Forelimb muscle (tissue), 1 donor: ENCODE measurements at places on chromosomes 12 and 14. TPM values are rescaled to one million over a fixed set of nuclear protein-coding genes. Genes with fewer than 3 reads are reported as not detected.

Gene PRR4
- polyA plus RNA-seq = 4.1 TPM

- DNase-seq = no peak
These were observed 20.0 kb upstream of the APPL2 start for GRCh38 chr12:105256011-105256410.

- no peak for DNase-seq
These were observed 49.6 kb downstream of the STON2 start for GRCh38 chr14:81350344-81351130.

Gene IL26
- polyA plus RNA-seq = not detected

- DNase-seq = no peak
These were observed 251.6 kb downstream of the SLC15A4 start for GRCh38 chr12:128571906-128572810.

- DNase-seq = no peak
These were observed 21.5 kb upstream of the ANO2 start for GRCh38 chr12:5966486-5967095.

DNA sequence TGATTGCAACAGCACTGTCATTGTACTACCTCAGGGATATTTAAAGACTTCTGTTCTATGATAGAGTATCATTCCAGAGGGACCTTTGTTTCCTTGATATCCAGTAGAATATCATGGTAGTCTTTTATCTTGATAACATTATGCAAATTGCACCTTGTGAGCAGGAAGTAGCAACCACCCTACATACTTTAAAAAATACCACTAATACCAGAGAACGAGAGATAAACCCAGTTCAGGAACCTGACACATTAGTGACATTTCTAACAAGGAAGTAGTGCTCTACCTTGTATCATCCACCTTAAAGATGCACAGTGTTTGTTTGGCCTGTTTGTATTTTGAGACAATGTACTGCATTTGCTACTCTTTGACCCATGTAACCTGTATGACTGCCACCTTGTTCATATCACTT, 8.8 kb upstream of the MAP4K5 start:
- no peak for DNase-seq

- no peak for DNase-seq
These were observed 31.2 kb downstream of the HVCN1 start for GRCh38 chr12:110657747-110658146.

GRCh38 chr12:124379938-124380754, 85.3 kb downstream of the RFLNA start:
- DNase-seq = no peak

GRCh38 chr14:54487771-54488170, 1.0 kb downstream of the GMFB start:
- DNase-seq = no peak

GRCh38 chr14:93778453-93778852, 9.8 kb downstream of the PRIMA1 start:
- no peak for DNase-seq

Gene WDR20
- polyA plus RNA-seq = 23.2 TPM

DNA sequence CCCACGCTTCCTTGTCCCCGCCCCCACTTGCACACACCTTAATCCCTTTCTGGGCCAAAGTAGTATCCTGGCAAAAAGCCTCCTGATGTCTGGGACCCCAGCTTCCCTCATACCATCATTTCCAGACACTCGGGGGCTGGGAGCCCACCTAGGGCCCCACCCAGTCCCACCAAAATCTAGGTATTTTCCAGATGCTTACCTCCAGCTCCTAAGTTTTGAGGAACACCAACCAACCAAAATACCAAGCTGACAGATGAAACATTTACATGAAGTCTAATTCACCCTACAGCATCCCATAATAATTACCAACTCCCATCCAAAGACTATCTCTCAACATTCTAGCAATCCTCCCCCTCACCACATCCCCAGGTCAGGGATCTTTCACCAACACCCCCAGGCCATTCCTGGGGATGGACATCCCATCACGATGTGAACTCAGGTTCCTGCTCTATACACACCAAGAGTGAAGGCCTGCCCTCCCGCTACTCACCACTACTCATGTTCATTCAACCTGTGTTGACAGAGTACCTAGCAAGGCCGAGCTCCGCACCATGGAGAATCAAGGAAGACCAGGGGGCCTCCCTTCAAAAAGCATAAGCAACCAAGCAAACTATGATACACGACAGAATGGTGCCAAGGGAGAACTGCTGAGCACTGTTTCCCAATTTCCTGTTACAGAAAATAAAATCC, 1.6 kb upstream of the CHD4 start:
- no peak for DNase-seq

DNA sequence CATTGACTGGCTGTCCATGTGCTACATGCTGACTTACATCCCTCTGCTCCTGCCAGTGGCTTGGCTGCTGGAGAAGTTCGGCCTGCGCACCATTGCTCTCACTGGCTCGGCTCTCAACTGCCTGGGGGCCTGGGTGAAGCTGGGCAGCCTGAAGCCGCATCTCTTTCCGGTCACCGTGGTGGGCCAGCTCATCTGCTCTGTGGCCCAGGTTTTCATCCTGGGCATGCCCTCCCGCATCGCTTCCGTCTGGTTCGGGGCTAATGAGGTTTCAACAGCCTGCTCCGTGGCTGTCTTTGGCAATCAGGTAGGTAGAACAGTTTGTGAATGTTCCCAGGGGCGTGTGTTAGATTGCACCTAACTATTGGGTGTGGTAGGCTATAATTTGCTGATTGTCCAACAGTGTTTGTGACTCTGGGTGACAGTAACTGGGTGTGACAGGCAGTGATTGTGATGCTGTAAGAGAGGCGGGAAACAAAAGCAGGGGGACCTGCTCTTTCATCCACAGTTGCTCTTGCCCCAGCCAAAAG, 981 bp downstream of the FLVCR2 start:
- no peak for DNase-seq

DNA sequence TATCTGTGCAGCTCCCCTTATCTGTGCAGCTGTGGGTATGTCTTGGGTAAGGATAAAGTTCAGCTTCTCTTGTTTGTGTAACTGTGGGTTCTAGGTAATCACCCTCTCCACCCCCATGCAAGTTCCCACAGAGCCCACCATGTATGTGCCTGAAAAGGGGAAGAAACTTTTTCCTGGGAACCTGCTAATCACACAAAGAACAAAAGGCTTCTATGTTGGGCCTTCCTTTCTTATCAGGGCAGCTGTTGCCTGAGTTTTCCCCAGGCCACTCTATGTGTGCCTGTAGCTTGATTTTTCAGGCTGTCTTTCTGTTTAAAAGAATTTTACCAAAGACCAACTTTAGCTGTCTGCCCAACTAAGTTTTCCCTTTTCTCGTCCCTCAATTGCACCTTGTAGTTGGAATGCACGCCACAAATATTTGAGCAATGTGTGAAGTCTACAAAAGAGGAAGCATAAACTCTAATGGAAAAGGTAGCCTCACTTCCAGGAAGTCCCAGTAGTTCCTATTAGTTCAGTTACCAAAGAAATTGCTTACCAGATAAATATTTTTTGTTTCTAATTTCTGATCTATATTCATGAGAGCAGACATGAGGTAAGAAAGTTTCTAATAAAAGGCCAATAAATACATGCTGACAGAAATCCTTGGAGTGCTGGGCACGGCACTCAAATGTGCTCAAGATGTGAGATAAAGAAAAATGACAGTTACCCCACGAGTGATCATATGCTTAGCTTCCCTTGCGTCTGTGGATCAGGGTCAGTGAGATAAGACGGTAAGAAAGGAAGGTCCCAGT, 2.7 kb upstream of the GALC start:
- no peak for DNase-seq

Gene TSPAN9
- polyA plus RNA-seq = 112 TPM

Gene ARG2
- polyA plus RNA-seq = 2.3 TPM
